ENCODE measurements at places on chromosomes 3 and 15.

GRCh38 chr3:42036483-42036823, 54.7 kb upstream of the TRAK1 start:
- no peak for DNase-seq

- no peak for DNase-seq
Measured at GRCh38 chr3:61625429-61625828, 64.1 kb downstream of the PTPRG start.

DNA sequence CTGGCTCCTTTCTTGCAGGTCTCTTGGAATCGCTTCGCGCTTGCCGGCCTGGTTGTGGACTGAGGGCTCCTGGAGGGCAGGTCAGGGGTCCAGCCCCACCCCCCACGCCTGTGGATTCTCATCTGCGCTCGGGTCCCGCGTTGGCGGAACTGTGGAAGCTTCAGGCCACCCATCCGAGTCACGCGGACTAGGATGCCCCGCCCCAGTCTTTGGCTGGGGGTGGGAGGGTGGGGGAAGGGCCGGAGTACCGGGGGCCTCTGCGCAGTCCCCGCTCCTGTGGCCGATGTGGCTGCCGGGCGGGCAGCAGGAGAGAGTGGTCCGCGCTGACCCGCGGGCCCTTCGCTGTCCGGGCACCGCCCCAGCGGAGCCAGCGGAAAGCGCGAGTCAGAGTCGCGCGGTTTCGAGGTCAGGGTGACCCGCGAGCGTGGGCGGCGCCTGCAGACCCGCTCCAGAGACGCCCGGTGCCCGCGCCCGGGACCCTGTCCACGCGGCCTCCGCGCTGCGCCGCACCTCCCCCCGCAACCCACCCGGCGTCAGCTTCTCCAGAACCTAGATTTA, 114.2 kb downstream of the KLF13 start:
- peak; percentile 33 for DNase-seq

GRCh38 chr3:49780080-49780974, 6.0 kb downstream of the IP6K1 start:
- no peak for DNase-seq

DNA sequence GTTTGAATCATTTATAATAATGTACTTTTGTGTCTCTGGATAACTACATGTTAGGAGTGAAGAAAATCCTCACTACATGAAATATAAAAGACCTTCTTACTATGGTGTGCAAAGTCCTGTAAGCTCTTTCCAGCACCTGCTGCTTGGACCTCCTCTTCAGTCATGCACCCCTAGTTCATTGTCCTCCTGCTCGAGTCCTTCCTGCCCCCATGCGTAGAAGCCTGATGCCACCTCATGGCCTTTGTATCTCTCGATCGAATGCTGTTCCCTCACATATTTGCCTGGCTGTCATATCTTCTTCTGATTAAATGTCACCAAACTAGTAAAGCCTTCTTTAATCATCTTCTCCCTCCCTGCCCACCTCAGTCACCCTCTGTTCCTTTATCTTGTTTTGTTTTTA, 49.9 kb upstream of the SUCLG2 start:
- DNase-seq, result no peak

- no peak for DNase-seq
Measured at GRCh38 chr3:106339551-106339950, 470.7 kb upstream of the CBLB start.

DNA sequence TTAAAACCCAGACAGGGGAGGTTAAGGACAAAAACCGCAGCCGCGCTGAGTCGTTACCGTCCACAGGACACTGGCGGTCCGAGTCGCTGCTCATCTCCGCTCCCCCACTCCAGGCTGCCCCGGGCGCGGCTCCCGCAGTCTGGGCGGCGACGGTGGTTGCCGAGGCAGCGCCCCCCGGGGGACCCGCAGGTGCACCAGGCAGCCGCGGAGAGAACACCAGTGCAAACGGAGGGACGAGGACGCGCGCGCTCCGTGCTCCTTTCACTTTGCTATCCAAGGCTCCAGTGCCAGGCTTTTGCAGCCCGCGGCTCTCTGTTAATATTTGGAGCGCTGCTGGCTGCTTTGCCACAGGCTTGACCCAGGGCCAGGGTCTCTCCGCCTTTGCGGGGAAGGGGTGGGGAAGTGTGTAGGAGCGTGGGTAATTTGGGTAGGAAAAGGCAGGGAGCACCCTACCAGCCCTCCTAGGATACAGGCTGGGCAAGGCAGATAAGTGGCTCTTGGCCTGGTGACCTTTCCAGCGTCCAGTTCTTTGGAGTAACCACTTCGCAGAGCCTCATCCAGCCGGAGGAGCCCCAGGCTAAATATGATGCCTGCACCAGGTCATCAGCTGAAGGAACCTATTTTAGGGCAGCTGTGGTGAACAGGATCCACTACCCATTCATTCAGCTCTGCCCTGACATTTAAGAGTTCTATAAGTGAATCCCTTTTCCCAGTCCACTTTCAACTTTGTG, at the start of gene GADL1:
TSS of gene GADL1 (minus strand) at position 141 of the 731 bp plus-strand sequence. CDS start at position 94, 47 bp downstream.
- DNase-seq, result no peak

DNA sequence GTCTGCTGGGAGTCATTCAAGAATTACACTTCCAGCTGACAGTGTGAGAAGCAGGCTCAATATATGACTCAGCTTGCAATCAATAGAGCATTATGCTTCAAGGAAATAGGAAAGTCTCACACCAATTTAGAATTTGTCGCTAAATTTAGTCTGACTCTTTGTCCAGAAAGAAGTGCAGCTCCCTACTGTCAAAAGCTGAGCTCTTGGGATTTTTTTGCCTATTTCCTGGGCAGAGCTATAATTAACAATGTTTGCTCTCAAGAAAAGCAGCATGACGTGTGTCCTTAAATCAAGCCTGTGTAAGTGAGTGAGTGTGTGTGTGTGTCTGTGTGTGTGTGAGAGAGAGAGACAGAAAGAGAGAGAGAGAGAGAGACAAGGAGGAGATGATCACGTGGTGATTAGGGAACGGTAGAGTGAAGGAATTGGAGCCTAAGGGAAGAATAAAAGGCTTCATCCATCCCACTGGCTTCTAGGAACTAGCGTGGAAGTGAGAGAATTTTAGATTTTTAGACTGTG, 16.4 kb upstream of the SLC35G2 start:
- no peak for DNase-seq

DNA sequence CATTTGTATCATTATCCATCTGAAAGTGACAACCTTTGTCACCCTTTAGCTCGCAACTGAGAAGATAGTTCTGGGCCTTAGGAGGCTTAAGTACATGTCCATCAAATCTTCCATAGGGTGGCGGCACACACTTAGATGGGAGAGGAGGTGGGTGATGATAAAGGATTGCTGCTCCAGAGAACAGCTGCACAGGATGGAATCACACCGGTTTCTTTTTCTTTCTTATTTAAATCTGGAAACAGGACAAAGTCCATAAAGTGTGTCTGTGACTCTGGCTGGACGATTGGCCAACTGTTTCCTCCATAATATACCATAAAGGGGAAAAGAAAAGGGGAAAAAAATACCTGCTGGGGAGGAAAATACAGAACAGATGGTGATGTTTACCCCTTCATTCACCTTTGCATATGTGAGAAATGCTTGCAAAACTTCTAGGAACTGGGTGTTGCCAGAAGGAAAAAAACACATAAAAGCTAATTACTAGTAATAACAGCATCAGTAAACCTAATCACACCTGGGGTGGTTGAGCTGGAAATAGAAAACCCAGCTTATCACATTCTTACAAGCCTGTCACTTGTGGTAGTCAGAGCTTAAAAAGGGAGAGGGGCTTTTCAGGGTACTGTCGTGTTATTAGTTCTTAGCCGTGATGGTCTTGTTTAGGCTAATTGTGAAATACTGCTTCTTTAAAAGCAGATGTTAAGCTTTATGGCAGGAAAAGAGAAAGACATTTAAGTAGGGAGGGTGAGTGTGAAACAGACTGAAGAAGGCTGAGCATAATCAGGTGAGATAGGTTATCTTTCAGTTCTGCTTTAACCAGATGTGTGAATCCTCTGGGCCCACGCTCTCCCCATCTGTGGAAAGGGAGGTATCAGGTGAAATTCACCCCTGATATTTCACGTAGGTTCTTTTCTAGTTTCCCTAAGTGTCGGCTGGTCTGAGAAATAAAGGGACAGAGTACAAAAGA, 16.7 kb downstream of the C2CD4A start:
- DNase-seq, result no peak

GRCh38 chr15:71752604-71753289, 57.6 kb upstream of the NR2E3 start:
- peak; percentile 22 for DNase-seq

GRCh38 chr3:61117045-61117898, 134.0 kb downstream of the FHIT start:
- DNase-seq, result no peak

DNA sequence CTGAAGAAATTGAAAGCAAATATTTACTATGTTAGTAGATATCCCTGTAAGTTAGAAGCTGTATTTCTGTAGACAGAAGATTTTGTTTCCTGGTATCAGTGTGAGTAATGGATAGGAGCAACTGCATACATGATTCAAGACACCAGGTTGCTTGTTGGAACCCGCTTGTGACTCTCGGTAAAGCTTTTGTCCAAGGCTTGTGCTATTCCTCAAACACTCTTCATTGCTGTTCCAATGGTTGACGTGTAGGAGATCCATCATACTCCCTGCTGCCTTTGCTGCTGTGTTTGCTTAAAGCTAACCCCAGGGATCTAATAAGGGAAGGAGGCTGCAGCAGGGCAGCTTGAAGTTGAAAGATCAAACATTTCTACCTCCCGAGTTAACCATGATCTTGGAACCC, 160.1 kb downstream of the RSRC1 start:
- no peak for DNase-seq

GRCh38 chr15:89177633-89178306, 43.6 kb downstream of the RLBP1 start:
- peak; percentile 86 for DNase-seq

- DNase-seq, result no peak
Measured at GRCh38 chr3:39419742-39420315, 13.3 kb downstream of the RPSA start.

DNA sequence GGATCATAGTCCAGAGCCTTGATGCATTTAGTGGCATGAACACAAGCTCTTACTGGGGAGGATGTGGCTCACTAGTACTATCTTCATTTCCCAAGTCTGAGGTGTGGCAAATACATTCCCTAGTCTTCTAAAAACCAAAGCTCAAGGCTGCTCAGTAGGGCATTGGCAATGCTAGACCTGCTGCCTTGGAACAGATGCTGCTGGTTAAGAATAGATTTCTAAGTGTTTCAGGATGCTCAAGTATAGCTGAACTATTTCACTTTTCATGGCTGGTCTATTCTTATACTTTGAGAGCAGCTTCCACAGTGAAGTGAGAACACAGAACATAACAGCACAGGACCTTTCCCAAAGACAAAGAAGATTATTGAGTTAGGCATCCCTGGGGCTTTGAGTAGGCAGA, 178.8 kb downstream of the CHST2 start:
- no peak for DNase-seq

GRCh38 chr3:24401090-24401810, 93.4 kb downstream of the THRB start:
- DNase-seq, result no peak

GRCh38 chr3:183313351-183313750, 60.3 kb downstream of the B3GNT5 start:
- no peak for DNase-seq

- DNase-seq, result no peak
Measured at GRCh38 chr3:194675081-194675640, 3.2 kb upstream of the LSG1 start.

GRCh38 chr15:99477791-99478471, 87.9 kb upstream of the MEF2A start:
- DNase-seq, result no peak

GRCh38 chr15:39363761-39364586, 216.9 kb upstream of the THBS1 start:
- no peak for DNase-seq

DNA sequence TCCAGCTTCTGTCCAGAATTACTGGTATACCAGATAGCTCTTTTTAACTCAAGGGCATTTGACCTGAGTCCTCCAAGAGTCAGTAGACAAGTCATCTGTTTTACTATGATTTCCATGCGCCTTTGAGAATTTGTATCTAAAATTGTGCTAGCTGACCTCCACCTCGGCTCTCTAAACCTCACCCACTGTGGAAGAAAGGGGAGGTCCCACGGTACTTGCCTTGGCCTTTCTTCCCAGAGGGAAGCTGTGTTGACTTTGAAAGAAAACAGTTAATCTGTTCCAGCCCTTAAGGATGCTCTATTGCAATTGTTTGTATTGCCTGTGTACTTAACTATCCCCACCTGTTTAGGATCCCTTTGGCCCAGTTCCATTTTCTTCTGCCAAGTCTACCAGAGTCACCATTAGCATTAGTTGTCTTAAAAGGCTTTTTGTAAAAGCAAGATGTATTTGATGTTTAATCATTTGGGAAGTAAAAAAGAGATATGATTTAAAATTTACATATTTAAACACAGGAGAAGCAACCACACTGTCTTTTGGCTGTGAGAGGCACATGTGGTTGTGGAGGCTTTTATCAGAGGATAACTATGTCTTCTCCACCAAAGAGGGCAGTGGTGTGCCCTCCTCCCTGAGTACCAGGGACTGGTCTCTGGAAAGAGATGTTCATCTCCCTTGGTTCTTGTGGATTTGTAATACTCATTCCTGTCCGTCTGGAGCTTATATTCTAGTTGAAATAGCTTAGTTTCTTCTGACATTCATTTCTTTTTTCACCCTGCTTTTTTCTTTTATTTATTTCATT, 88.8 kb downstream of the CRTC3 start:
- DNase-seq, result peak; percentile 36

DNA sequence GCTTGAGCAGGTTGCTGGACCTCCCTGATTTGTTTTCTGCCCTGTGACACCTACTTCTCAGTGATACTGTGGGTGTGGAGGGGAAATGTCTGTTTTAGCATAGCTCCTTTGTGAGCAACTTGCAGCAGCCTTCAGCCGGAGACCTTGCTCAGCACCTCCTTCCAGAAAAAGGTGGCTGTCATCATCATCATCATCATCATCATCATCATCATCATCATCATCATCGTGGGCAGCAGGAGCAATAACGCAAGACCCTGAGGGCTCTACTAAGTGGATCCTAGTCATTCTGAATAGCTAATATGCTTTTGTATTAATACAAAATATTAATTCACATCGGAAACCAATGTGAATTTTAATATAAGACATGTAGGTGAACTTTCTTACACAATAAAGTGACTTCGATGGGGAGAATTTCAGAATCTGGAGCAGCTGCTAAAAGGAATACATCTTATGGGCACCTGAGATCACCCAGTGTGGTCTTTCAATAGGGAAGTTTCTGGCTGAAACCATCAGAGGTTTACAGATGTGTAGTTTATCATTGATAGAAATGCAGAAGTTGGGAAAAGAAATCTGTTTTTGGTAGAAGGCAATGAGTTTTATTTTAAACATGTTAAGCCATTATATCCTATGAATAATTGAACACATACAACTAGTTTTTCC, 8.6 kb downstream of the GABRR3 start:
- no peak for DNase-seq

- DNase-seq, result no peak
Measured at GRCh38 chr3:143601723-143602484, 246.4 kb downstream of the SLC9A9 start.

- DNase-seq, result no peak
Measured at GRCh38 chr3:80308637-80309036, 540.8 kb upstream of the ROBO1 start.

DNA sequence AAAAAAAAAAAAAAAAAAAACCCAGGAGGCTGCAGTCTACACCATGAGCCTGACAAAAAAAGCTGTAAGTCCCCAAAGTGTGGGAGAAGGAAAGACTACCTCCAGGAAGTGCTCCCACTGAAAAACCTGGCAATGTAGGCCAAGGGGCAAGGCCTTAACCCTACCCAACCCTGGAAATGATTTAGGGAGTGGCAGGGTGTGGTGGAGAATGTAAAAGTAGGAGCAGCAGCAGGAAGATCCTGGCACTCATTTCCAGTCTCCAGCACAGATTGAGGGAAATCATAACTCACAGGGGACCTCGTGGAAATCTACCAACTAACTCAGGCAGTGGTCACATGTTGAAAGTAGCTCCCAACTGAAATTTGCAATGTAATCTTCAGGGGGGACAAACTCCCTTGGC, 839.5 kb downstream of the EPHA3 start:
- no peak for DNase-seq

All from cerebellar cortex (tissue), 1 donor.